Umbilical cord (tissue), 2 donors: ENCODE measurements at places on chromosomes 4 and X.

DNA sequence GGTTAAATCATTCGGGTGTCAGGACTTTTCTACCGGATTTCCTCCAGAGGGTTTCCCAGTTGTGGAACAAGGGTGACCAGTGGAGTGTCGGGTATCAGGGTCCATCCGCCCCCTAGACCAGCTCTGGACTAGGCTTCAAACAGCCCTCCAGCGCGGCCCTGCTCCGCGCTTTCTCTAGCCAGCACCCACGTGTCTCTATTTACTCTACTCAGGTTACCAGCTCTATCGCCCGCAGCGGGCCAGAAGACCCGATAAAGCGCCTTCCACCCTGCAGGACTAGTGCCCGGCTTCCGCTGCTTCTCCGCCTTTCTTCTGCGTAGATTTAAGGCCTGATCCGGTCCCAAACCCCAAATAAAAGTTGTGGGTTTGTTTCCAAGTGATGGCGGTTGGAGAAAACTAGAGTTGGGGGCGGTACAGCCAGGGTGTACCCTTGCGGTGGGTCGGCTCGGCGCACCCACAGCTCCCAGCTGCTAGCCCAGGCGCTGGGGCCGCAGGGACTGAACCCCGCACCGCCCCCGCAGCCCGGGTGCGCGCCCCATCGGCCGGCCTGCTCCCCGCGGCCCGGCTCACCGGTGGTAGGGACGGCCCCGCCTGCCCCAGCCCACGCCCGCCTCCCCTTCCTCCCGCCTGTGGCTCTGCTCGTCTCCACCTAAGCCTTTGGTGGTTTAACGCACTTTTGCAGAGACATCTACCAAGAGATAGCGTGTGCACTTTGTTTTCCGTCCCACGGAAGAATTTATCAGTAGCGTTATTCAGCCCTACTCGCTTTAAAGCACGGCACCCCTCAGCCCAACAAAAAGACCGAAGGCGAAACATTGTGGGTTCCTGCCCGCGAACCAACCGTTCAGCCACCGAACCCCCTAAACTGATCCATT lies 2.1 kb downstream of the LEF1 start:
- peak; percentile 34 for DNase-seq

- no peak for DNase-seq
These were observed 10.3 kb upstream of the TRMT2B start for GRCh38 chrX:101062176-101062575.

DNA sequence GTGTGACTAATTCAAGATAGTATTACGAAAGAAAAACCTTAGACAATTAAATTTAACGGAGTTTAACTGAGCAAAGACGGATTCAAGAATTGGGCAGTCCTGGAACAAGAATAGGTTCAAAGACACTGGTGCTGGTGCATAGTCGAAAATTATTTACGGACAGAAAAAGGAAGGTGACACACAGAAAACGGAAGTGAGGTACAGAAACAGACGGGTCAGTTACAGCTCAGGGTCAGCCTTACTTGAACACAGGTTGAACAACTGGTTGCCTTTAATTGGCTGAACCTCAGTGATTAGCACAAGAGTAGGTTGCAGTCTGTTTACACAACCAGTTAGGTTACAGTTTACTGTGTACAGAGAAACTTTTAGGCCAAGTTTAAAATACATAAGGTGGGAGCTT lies 31.5 kb downstream of the KLHL8 start:
- DNase-seq, result no peak

DNA sequence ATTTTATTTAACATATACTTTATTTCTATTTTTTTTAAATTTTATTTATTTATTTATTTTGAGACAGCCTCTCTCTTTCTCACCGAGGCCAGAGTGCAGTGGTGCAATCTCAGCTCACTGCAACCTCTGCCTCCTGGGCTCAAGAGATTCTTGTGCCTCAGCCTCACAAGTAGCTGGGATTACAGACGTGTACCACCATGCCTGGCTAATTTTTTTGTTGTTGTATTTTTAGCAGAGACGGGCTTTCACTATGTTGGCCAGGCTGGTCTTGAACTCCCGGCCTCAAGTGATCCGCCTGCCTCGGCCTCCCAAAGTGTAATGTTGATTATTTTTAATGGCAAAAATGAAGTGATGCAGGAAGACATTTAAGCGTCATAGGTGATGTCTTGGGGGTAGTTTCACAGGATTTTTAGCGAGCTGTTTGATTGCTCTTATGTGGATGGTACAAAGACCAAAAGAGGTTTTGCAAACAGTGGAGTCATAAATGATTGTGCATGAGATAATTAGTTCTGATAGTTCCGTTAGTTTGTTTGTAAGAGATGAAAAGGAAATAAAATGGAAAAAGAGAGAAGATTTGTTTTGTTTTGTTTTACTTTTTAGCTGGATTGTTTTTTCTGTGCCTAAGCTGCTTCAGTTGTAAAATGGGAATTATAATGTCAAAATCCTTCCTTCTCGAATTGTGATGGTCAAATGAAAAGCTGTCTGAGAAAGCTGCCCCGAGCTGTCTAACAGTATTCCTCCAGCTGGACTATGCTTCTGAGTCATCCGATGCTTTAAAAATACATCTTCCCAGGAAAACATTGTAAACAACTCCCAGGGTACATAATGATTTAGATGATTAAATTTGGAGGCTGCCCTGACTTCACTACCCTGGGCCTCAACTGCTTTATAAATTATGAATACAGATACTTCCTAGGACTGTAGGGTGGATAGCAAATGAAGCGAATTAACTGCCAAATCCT lies 14.7 kb downstream of the RHOH start:
- no peak for DNase-seq
